ENCODE measurements at places on chromosomes 1 and 21. TPM values are rescaled to one million over a fixed set of nuclear protein-coding genes. Genes with fewer than 3 reads are reported as not detected.

DNA sequence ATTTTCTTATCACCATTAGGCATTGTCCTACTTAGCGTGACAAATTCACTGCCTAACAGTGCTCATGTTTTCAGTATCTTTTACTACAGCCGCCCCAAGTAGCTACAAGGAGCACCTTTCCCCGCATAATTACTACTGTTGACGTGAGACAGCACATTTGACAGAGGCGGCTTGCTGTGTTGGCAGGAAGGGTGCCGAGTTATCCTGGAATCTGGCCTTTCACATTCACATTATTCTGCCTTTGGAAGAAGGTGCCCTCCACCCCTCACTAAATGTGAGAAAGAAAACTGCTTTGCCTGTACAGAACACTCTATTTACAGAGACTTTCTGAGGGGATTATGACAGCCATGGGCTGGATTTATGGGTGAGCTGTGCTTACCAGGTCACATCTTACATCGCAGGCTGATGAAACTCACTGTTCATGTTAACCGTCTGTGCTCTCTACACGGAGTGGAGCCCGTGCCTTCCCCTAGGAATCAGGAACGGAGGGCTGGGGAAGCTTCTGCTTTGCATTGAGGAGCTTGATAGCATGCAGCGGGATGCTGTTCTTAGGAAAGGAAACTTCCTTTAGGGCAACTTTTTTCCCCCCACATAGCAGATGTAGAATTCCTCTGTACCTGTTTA is 148.0 kb upstream of the ZRANB2 start:
- DNase-seq, result peak; percentile 36

DNA sequence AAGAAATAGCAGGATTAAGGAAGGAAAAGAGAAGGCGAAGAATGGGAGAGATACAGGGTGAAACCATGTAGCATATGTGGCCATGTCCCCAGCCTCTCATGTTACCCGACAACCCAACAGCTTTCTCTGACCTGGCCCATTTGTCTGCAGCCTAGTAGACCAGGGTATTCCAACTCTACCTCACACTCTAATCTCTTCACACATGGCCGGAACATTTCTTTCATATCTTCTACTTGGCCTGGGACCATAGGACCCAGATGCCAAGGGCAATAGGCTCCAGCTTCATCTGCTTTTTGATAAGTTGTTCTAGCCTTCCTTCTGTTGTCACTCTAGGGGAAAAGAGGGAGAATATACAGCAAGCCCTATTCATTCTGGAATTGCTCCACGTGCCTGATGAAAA is 95.0 kb upstream of the DPT start:
- DNase-seq, result no peak

GRCh38 chr1:23514111-23514679 is 16.8 kb downstream of the E2F2 start:
- DNase-seq, result no peak

- no peak for DNase-seq
Observed at GRCh38 chr1:59150577-59151386, 146.1 kb upstream of the FGGY start.

DNA sequence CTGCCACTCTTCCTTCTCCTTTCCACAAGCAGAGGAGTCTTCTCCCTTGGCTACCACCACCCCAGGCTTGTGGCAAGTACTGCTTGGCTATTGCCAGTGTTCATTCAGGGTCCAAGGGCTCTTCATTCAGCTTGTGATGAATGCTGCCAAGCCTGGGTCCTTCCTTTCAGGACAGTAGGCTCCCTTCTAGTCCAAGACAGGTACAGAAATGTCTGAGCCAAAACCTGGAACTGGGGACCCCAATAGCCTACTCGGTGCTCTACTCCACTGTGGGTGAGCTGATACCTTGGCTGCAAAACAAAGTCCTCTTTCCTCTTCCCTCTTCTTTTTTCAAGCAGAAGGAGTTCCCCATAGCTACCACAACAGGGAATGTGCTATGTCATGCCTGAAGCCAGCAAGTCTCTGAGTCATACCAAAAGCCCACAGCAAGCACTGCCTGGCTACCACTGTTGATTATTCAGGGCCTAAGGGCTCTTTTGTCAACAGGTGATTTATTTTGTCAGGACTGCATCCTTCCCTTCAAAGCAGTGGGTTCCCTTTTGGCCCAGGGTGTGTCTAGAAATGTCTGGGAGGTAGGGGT is 268.9 kb downstream of the HHAT start:
- no peak for DNase-seq

- no peak for DNase-seq
Observed at GRCh38 chr1:5981009-5981380, 11.2 kb downstream of the NPHP4 start.

DNA sequence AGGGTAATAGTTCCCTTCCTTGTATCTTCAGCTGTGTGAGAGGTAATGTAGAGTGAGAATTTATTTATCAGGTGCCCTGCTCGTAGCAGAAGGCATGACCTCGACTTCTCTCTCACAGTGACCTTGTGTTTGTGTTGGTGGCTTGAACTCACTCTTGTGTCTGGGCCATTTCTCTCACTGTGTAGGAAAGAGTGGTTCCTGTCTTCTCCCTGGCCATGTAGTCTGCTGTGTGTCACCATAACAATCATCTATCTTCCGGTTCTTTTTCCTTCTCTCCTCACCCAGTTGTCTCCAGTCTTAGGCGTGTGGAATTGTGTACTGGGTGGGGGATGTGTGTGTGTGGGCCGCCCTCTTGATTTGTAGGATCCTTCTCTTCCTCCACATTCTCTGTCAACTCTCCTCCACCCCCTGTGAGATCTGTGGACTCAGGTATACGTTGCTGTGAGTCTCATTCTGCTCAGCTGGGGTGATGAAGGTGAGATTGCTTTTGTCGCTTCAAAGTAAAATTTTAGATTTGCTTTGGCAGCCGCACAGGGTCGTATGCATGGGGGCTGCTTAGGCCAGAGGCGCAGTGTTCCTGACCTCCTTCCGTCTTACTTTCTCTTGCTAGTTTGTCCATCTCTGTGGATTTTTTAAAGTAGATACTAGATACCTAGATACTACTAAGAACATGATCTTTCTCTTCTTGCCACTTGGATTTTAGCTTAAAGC is 31.6 kb downstream of the MAPKAPK2 start:
- DNase-seq, result no peak

GRCh38 chr1:207998691-207999090 is 87.8 kb upstream of the CD34 start:
- peak; percentile 25 for DNase-seq

DNA sequence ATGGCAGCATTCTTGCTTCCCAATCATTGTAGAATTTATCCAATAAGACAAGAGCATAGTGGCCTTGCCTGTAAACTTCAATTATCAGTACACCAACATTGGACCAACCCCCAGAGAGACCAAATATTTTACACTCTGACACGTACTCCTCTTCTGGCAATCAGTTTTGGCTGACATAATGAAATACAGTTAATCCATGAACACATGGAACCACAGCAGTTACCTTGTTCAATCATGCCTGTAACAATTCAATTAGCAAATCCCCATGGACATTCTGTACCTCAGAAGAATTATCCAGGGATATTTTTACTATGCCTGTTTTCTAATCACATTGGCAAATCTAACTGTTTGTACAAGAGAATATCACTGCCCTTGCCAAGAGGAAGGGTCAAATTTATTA is 2162.0 kb downstream of the MRPL39 start:
- no peak for DNase-seq

- no peak for DNase-seq
Observed at GRCh38 chr1:164058198-164058597, 500.8 kb upstream of the PBX1 start.

- DNase-seq, result no peak
Observed at GRCh38 chr1:116763116-116763786, 9.0 kb downstream of the CD2 start.

DNA sequence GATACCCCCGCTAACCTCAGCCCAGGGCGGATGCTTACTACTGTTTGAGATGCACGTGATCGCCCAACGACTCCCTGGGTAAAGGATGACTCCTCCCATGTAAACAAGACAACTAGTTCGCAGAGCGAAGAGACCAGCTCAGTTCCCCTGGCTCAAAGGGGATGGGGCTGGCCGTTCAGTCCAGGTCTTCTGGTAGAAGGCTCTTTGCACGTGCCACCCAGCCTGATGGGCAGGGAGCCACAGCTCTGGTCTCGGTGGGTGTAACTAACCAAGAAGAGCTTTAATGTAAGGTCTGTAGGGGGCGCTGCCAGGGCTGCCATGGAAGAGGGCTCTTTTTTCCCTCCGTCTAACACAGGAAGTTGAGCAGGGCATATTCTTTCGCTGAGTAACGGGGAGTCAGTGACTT is 49.4 kb upstream of the PARP1 start:
- peak; percentile 93 for DNase-seq

- DNase-seq, result no peak
Observed at GRCh38 chr1:213829780-213830179, 158.0 kb upstream of the PROX1 start.

- no peak for DNase-seq
Observed at GRCh38 chr1:240008298-240008697, 83.4 kb upstream of the FMN2 start.

GRCh38 chr1:145884675-145885074 is 991 bp downstream of the ANKRD35 start:
- DNase-seq, result no peak

DNA sequence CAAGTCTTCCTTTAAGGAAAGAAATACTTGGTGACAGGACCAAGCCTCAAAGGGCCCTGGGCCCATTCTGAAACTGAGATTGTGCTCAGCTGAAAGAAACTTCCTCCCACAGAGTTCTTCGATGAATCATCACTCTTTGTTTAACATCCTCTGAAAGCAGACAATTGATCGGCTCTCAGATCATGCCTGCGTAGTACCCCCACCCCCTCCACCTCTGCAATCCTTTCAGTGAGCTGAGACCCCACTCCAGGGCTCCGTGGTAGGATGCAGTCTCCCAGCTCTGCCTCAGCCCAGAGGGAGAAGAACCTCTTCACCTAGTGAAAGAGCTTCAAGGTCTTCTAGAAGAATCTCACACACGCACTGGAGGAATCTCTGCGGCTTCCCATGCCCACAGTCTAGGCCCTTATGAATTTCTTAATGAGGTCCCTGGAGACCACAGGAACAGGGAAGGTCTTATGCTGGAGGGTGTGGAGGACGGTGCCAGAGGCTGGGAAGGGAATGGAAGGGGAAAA is 104.9 kb upstream of the SOD1 start:
- DNase-seq, result peak; percentile 73

GRCh38 chr1:29709704-29710280 is 473.5 kb downstream of the PTPRU start:
- no peak for DNase-seq

DNA sequence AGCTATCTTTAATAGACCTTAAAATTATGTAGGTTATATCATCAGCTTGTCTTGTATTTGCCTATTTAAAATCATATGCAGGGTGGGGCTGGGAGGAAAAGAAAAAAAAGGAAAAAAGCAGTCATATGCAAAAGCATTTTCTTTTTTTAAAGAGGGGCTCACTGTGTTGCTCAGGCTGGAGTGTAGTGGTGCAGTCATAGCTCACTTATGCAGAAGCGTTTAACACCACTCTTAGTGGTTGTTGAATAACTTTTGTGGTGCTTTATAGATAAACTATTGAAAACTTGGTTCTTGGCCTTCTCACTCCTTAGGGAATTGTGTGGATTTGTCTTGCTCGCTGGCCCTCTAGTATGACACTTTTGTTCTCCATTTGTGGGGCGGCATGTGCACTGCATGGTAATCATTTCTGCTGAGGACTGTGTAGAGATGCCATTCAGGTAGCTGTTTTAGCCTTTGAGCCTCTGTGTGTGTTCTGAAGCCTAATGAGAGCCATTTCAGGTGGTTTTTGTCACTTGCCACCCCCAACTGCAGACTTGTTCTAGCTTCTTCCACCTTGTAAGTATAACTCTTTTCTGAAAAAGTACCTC is 77.8 kb downstream of the KIF1B start:
- no peak for DNase-seq

DNA sequence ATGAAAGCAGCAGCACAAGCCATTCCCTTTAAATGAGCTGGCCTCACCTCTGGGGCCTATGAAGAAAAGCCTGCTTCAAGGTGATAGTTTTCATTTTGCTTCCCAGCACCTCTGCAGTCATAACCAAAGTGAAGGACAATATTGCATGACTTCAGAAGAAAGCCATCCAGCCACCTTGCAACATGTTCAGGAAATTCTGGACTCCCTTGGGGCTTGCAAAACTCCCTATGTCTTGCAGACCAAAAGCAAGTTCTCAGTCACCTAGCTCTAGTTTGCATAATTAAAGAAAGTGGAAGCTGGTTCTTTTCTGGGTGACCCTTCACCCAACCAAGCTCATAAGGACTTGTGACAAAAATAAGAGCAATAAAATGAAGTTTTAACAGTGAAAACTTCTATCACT is 87.6 kb downstream of the GFI1 start:
- DNase-seq, result no peak

DNA sequence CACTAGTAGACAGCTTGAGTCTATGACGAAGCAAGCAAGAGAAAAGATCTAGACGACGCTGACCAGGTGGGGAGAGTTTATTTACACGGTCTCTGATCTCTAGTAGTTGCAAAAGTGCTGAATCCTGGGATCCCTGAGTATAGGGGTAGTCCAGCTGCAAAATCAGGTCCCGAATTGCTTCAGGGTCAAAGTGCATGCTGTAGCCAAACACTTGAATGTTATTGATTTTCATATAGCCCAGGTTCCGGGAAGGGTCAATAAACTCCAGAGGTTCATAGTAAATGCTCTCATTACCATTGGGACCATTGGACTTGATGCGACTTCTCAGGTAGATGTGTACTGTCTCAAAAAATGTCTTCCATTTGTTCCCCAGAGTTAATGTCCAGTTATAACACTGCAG is 379.6 kb downstream of the BRINP3 start:
- no peak for DNase-seq

DNA sequence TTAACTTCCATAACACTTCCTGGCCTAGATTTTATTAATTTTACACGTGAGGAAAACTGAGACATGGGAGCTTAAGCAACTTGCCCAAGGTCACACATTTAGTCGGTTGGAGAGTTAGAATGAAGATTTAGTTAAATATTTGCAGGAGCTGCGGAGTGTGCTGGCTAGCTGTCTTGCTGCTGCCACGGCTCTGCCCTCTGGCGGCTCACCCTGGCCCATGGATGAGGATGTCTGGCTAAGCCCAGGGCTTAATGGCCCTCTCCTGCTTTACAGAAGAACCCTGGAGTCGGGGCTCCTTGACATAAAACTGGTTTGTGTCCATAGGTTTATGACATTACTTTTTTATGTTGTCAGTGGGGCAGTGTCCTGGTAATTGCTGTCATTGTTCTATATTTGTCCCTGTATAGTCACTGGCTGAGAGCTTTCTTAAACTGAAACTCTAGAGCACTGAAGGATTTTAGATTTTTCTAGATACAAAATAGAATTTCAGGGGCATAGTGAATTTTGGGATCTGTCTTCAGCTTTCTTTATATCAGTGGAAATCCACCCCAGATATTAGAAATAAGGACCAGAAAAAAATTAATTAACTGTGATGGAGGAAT is 88.9 kb upstream of the WLS start:
- peak; percentile 70 for DNase-seq

- no peak for DNase-seq
Observed at GRCh38 chr1:156586323-156586722, 5.3 kb upstream of the NAXE start.

- no peak for DNase-seq
Observed at GRCh38 chr1:232925421-232926220, 24.8 kb upstream of the NTPCR start.

GRCh38 chr1:40661678-40662077 is 3.8 kb downstream of the RIMS3 start:
- no peak for DNase-seq

WLS gene
- 1.2 TPM for total RNA-seq

EFNA1 gene
- 2.1 TPM for total RNA-seq

INTS3 gene
- total RNA-seq, result 51.3 TPM

STIL gene
- 38.2 TPM for total RNA-seq

UMODL1 gene
- not detected for total RNA-seq

IVL gene
- total RNA-seq, result not detected

Measured in GM23338 (cell line).